ENCODE measurements at places on chromosomes 12 and 14. TPM values are rescaled to one million over a fixed set of nuclear protein-coding genes. Genes with fewer than 3 reads are reported as not detected.

GRCh38 chr12:43480591-43480990 lies 71.4 kb downstream of the ADAMTS20 start:
- no peak for DNase-seq

DNA sequence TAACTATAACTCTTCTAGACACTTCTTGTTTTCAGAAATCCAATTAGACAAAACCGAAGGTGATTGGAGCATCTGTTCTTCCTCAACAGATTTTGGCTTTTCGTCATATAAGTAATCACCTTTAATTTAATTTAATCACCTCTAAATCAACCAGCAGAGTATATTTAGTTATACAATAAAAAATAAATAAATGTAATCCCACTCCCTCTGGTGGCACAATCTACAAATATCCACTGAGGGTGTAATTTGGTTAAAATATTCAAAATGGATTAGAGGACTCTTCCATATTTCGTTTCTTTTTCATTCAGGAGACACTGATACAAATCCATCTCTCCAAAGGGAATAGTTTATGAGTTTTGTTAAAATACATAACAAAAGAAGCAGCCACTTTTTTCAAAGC lies 18.3 kb upstream of the SLC35F4 start:
- DNase-seq = no peak

GRCh38 chr12:48119834-48120195 lies 651 bp downstream of the PFKM start:
- no peak for DNase-seq

GRCh38 chr14:22159957-22160356 lies 429.1 kb downstream of the DAD1 start:
- no peak for DNase-seq

- DNase-seq = no peak
Observed at GRCh38 chr14:65228956-65229747, 126.8 kb upstream of the MAX start.

DNA sequence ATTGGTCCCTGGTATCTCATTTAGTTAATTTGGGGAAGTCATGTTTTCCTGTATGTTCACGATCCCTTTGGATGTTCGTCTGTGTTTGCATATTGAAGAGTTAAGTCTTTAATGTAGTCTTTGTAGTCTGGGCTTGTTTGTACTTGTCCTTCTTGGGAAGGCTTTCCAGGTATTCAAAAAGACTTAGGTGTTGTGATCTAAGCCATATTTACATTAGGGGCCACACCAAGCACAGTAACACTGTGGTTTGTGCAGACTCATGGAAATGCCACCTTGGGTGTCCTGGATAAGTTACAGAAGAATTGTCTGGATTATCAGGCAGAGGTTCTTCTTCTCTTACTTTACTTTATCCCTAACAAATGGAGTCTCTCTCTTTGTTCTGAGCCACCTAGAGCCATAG lies 380.3 kb downstream of the CCER1 start:
- DNase-seq = no peak

- DNase-seq = no peak
Observed at GRCh38 chr14:92033906-92034687, 5.8 kb downstream of the TRIP11 start.

TROAP gene
- not detected for total RNA-seq

RPS6KL1 gene
- 12.8 TPM for total RNA-seq

ZDHHC22 gene
- total RNA-seq = not detected

DNA sequence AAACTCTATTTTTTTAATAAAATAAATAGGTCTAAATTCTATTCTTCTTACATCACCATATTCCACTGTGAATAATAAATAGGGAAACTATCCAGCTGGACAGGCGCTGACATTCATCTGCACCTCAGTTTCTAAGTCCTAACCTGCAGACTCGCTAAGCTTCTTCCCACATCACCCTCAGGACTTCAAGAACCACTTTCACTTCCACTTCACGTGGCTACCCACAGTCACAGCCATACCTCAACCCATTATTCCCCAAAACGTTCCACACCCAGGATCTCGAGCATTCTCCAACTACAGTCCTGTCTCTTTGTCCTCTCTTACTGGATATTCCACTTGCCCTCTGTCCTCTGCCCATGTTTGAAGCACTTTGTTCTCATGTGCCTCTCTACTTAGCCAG lies 71.1 kb downstream of the C2CD5 start:
- DNase-seq = no peak

CLEC4D gene
- total RNA-seq = 7.0 TPM

DNA sequence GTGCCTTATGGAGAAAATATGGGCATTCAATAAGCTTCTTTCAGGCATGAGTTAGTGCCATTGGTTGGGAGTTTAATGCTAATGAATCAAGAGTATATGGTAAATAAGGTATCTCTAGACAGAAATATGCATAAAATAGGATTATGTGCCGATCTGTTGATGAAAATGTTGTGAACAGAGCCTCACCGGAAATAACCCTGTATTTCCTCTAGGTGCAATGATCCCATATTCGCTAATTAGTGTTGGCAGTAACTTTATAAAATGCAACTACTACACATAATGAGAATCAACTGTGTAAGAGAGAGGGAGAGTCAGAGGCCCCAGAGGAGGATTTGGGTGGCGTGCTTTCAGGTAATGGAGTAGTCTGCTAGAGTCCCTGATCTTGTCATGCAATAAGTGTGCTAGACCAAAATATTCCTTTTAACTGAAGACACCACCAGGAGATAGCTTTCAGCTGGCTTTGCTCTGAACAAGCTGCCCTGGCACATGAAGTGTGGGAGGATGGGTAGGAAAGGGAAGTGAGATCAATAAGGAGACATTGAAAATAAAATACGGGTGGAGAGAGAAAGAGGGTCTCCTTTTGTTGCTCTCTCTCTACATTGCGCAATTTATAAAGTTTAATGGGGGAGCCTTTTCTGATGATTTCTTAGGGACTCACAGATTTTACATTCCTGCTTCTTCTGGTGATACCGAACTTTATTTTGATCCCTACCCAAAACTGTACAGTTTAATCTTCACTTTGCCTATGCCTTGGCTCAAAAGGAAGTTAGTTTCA lies 68.6 kb upstream of the PLXNC1 start:
- DNase-seq = no peak

GRCh38 chr14:63209160-63209559 lies 4.9 kb downstream of the RHOJ start:
- no peak for DNase-seq

COCH gene
- not detected for total RNA-seq

DNA sequence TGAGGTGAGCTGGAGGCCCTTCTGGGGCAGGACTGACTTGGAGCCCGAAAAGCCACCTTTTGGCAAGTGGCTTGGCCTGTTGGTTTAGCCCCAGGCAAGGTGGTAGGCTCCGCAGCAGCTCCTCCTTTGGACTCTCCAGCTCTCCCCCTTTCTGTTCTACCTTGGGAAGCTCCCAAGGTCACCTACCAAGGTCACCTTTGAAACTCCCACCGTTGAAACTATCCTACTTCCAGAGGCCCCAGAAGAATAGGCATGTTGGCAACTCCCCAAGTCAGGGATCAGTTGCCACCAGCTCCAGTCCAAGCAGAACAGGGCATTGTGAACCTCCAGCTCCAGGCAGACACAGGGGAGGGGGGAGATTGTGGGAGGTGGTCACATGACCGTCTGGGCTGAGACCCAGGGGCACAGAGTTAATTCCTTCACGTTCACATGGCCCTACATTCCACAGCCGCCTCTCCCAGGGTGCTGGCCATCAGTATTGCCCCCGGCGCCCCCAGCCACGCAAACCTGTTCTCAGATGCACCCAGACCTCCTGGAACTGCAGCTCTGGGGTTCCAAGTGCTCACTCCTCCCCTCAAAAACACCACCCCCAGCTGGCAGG lies 14.4 kb downstream of the IRF2BPL start:
- no peak for DNase-seq

GRCh38 chr12:68959143-68959858 lies 26.3 kb upstream of the CPM start:
- DNase-seq = no peak

DNA sequence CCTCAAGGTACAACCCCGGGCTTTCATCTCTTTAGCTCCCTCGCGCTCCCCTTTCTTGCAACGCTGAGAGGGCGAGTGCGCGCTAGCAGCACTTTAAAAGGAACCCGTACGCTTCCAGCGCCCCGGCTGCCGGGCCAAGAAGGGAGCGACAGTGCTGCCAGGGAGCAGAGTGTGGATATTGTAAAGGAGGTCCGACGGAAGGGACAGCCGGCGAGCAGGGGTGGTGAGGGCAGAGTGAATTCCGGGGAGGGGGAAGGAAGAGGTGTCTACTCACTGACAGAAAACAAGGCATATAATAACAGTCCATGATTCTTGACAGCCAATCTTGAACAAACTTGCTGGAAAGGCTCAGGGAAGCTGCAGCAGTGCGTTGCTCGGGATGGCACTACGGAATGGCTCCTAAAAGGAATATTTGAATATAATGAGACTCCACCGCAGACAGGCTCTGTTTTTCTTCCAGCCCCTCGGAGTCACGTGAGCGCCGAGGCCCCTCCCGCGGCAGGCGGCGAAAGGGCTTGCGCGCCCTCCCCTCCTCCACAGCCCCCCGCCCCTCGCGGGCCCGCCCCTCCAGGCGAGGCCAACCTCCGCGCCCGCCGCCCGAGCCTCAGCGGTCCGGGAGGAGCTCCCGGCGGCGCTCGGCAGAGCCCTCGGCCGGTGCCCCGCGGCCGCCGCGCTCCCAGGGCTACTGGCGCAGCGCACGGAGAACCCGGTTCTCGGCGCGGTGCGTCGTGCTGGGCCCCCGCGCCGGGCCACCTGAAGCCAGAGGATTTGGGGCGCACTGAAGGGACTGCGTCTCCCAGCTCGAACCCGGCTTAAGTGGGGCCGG lies 3.4 kb downstream of the BMP4 start:
- no peak for DNase-seq

DNA sequence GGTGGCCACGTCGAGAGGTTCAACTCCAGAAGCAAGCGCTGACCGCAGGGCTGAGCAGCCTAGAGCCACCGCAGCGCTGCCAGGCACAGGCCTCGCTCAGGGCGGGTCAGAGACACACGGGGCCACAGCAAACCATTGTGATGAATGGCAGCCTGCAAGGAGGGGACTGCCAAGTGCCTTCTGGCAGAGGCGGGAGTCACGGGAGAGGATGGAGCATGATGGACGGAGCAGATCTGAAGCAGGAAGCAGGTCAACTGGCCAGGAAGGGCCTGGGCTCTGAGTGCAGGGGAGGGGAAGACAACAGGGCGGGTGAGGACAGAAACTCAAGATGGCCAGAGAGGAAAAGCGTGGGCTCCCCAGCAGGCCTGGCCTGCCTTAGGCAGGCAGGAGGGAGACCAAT lies 49.8 kb downstream of the CDC42BPB start:
- no peak for DNase-seq

GRCh38 chr12:89041078-89041477 lies 311.2 kb downstream of the DUSP6 start:
- DNase-seq = no peak

GRCh38 chr14:102508774-102509745 lies 516 bp downstream of the ANKRD9 start:
- DNase-seq = peak; percentile 37

GRCh38 chr12:64304571-64304970 lies 82.5 kb upstream of the KICS2 start:
- DNase-seq = no peak

DNA sequence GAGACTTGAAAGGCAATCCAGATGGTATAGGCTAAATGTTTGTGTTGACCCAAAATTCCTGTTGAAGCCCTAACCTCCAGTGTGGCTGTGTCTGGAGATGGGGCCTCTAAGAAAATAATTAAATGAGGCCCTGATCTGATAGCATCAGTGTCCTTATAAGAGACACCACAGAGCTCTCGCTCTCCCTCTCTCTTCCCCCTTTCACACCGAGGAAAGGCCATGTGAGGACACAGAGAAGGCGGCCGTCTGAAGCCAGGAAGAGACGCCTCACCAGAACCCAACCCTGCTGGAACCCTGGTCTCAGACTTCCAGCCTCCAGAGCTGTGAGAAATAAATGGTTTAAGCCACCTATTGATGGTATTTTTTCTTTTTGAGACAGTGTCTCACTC lies 87.5 kb downstream of the SCARB1 start:
- no peak for DNase-seq

DNA sequence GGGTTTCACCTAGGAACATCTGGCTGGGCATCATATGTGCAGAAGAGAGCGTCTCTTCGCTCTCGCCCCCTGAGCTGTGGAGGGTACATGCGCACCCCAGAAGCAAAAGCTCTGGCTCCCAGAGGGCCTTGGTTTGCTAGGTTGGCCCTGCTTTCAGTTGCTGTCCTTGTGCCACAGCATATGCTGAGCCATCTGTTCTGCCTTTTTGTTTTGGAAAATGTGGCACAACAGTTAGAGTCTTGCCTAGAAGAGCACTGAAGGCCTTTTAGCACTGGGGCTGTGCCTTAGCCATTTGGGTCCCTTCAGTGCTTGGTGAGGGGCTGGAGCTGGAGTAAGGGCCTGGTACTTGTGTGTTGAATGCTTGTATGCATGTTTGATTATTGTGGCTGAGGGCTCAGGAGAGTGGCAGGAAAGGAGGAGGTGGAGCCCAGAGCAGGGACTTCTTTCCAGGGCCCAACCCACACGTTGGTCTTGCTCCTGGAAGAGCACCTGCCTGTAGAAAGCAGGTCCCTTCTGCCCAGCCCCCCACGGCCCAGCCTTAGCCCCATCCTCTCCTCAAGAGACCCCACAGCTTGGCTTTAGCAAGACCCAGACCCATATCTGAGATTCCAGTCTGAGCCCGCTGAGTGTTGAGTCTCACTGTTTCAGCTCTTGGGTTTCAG lies 113.7 kb downstream of the SLC25A47 start:
- DNase-seq = no peak

TSPAN9 gene
- 1.0 TPM for total RNA-seq

RHOJ gene
- not detected for total RNA-seq

EPYC gene
- not detected for total RNA-seq

DNA sequence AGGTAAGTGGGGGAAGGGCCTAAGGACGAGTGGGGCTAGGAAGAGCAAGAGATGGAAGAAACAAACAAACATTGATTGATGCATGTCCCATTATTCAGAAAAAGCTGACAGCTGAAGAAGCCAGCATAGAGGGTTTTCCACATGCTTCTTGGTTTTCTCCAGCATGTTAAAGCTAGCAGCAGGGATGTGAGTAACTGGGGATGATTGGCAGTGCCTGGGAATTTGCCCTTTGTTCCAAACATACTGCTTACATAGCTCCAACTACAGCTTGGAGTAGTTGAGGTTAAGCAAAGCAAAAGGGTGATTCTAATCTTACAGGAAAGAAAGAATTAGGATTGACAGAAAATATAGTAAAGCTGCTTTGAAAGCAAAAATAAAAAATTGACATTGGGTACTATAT lies 68.0 kb upstream of the IFNG-AS1 start:
- no peak for DNase-seq

CLEC7A gene
- total RNA-seq = 121 TPM

TRAF3 gene
- 47.1 TPM for total RNA-seq

METTL25 gene
- total RNA-seq = 19.0 TPM

GRCh38 chr12:57579677-57580465 lies 11.1 kb upstream of the PIP4K2C start:
- no peak for DNase-seq

DNA sequence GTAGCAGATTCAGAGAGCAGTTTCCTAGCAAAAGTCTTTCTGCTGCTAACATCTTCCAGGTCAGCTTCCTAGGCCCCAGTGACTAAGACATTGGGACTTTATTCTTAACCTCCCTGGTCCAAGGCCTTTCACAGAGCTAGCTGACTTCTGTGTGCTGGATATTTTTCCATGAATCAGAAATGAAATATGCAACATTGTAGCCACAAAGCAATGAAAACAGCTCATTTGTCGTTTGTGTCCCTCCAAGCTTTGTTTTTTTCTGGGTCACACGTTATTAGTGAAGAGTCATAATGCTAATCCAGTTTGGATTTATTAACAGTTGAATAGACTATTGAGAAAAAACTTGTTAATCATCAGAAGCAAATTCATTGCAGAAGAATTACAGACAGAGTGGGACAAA lies 82.4 kb downstream of the ARF6 start:
- no peak for DNase-seq
